ENCODE measurements at places on chromosomes 3 and 15.
A peak's percentile ranks its signal among the peaks of the same experiment; 100 is the strongest.

DNA sequence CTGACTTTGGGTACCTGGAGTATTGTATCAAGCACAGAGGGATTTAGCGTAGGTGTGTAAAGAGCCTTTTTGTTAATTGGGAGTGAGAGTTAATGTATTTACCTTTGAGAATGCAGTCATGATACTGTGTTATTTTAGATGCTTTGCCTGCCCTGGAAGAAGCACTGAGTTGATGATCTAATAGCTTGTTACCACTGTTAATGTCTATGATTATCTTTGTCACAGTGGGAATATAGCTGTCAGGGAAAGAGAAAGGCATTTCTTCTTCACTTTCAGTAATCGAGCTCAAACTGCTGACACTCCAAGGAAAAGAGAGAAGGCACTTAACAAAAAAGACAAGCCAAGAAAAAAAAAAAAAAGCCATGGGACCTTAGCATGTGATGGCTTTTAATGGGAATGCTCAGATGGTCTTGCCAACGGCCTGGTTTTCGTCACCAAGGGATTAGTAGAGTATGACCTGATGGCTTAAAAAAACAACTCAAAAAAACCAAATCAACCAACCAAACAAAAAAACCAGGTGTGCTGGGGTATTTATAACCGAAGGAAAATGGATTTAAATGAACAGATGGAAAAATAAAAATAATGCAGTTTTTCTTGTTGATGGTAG lies 387.4 kb downstream of the PTPRG start:
- no peak for DNase-seq

GRCh38 chr3:132675408-132675807 lies 15.3 kb downstream of the UBA5 start:
- no peak for DNase-seq

DNA sequence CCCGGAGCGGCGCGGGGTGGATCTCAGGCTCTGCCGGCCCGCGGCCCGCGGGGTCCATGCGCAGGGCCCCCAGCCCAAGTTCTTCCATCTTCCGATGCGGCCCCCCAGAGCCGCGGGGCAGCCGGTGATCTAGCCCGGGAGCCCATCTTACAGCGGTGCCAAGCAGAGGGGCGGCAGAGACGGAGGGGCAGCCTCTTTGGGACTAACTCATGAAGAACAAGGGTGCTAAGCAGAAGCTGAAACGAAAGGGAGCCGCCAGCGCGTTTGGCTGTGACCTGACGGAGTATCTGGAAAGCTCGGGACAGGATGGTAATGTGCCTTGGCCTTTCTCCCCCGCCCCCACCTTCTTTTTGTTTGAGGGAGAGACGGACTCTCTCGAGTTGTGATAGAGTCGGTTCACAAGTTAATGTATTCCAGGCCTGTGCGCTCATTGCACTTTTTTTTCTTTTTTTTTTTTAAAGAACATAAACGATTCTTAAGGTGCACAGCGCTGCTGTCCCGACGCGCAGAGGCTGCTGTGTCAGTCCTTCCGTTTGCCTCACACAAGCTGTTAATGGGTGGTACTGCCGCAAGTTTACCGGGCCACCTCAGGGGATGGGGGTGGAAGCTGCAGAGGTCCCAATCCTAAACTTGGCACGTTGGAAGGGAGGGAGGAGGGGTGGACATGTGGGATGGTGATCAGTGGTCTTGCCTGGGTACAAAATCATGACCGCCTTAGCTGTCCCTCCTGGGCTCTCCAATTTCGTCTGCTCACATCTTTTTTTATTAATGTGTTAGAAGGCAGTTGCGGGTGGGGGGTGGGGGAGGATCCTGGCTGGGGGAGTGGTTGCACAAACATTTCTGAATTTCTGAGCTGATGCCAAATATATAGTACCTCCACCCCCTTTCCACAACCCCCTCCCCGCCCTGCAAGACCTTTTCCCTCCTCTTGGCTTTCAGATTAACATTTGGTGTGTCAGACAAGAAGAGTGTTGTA lies 801 bp downstream of the ARHGAP31 start:
- DNase-seq, result peak; percentile 84

DNA sequence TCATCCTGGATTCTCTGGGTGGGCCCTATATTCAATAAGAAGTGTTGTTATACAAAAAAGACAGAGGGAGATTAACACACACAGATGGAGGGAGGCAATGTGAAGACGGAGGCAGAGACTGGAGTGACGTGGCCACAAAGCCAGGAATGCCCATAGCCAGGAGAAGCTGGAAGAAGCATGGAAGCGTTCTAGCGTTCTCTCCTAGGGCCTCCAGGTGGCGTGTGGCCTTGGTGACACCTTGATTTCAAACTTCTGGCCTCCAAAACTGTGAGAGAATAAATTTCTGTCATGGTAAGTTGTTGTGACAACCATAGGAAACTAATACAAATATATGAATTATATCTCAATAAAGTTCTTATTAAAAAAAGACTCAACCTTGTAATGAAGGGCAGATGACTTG lies 21.3 kb downstream of the THBS1 start:
- DNase-seq, result no peak

- DNase-seq, result no peak
Observed at GRCh38 chr3:69716119-69716518, 23.1 kb upstream of the MITF start.

DNA sequence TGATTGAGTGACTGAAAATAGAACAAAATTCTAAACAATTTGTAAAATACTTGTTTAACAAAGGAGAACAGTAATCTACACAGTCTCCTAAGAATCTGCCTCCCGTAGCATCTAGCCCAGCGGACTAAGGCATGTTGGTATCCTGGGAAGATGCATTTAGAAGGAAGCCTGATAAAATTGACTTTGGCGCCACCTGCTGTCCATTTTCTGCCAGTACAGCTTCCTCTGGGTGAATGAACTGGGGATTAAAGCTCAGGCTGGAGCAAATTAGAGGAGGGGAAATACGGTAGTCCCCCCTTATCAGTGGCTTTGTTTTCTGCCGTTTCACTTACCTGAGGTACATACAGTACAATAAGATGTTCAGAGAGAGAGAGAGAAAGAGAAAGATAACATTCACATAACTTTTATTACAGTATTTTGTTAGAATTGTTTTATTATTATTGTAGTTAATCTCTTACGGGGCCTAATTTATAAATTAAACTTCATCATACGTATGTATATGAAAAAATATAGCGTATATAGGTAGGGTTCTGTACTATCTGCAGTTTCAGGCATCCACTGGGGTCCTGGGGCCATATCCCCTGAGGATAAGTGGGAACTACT lies 191.6 kb downstream of the GAP43 start:
- peak; percentile 89 for DNase-seq

DNA sequence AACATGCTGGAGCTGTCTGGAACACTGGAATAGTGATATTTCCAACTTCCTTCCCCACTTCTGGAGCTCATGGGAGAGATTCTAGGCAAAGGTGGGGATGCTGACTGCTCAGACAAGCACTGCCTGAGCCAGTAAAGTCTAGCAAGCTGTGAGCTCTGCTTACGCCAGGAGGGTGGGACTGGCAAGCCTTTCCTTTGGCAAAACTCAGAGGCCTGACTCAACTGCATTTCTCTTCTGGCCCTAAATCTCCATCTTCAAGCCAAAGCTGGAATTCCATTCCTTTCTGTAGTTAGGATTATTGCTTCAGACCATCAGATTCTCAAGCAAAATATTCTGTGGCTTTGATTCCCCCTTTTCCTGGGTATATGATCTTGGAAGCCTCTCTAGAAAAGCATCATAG lies 20.3 kb upstream of the EPB42 start:
- DNase-seq, result no peak

DNA sequence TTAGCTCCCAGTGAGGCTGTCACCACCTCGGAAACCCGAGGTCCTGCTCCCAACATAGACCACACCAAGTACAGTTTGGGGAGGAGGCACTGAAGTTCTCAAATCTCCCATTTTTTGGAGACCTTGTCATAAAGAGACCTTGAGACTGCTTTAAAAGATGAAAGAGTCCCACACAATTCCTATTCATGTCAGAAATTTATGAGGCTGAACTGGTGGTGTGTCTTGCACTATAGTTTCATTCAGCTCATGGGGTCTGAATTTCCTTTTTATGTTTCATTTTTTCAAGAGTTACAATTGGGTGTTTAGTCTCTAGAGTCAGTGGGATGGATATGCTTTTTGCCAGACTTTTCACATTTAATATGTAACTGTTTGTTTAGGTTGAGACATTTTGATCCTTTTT lies 318.1 kb upstream of the LRRFIP2 start:
- no peak for DNase-seq

Measured in activated CD8-positive, alpha-beta memory T cell treated with anti-CD3 and anti-CD28 coated beads for 24 hours (primary cell).